Kidney glomerular epithelial cell (primary cell): ENCODE measurements at places on chromosomes 12 and 14.

- DNase-seq: peak; percentile 27
Measured at GRCh38 chr14:34781242-34781641, 66.8 kb upstream of the CFL2 start.

DNA sequence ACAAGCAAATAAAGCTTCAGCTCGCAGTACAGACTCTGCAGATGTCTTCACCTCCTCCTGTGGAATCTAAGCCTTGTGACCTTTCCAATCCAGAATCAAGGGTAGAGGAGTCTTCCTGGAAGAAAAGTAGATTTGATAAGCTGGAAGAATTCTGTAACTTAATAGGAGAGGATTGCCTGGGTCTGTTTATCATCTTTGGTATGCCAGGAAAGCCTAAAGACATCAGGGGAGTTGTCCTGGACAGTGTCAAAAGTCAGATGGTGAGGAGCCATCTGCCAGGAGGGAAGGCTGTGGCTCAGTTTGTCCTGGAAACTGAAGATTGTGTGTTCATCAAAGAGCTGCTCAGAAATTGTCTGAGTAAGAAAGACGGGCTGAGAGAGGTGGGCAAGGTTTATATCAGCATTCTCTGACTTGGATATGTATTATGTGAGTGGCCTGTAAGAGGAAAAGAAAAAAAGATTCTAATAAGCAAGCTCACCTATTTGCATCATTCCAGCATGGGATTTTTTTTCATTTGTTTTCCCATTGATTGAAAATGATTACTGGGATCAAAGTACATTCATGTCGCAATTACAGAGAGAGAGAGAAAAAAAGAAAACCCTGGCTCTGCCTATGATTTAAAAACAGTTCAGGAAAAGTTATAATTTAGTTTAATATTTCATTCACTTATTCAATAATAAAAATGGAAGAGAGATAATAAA lies 767 bp downstream of the REP15 start:
- DNase-seq: no peak

DNA sequence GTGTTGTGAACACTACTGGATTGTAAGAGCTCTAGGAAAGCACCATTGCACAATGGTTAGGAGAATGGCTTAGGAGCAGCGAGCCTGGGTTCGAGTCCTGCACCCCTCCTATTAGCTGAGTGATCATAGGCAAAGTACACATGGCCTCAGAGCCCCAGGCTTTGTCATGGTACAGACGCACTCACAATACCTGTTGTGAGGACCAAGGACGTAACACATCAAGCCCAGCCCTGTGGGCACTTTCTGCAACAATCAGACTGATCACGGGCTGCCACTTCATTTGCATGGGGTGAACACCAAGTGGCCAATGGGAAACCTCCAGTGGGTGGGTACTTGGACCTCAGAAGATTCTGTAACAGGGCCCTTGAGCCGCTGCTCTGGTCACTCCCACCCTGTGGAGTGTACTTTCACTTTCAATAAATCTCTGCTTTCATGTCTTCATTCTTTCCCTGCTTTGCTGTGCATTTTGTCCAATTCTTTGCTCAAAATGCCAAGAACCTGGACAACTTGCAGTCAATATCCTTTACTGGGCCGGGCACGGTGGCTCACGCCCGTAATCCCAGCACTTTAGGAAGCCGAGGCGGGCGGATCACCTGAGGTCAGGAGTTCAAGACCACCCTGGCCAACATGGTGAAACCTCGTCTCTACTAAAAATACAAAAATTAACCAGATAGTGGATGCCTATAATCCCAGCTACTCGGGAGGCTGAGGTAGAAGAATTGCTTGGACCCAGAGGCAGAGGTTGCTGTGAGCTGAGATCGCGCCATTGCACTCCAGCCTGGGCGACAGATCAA lies 28.2 kb downstream of the GLRX5 start:
- DNase-seq: no peak

- DNase-seq: no peak
Measured at GRCh38 chr14:37251775-37252174, 54.0 kb downstream of the MIPOL1 start.

DNA sequence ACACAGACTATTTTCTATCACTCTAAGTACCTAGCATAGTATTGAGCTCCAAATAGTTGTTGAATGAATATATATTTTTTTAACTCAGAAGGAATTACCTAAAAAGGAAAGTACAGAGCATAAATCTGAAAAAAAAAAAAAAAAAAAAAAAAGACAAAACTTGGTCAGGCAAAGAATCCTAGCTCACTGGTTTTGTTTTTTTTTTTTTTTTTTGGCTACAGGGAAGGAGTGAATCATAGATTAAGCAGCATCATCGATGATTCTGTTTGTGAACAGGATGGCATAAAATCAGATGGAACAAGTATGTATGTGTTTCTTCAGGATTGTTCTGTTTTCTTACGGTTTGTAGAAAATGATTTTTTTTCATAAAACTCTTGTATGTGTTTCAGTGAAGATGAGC lies 66.1 kb upstream of the BCAT1 start:
- no peak for DNase-seq

- no peak for DNase-seq
Measured at GRCh38 chr14:19800282-19801117, 3.1 kb upstream of the OR4N2 start.

DNA sequence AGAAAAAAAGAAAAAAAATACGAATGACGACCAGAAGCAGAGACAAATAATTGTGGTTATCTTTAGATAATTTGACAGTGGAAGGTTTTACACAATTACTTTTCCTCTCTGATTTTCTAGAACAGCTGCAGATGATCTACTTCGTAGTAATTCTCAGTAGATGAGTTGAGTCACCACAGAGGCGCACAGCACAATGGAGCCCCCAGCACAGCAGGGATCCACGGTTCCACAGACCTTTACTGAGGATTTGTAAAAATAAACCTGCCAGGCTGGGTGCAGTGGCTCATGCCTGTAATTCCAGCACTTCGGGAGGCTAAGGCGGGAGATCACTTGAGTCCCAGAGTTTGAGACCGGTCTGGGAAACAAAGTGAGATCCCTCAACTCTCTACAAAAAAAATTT lies 29.3 kb downstream of the AMN start:
- DNase-seq: no peak

DNA sequence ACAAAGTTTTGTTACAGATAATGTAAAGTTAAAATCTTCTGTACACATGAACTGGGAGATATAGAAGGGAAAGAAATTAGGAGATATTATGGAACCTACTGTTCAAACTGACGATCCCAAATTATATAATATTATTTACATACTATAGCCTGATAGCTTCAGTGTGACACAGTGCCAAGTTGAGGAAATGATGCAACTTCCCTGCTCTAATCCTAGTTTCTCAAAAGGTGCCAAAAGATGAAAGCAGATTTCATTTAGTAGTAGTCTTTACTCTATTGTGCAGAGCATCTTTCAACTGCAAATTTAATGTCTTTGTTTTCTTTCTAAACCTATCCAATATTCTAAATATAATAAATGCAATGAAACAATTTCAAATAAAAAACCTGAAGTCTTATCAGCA lies 46.9 kb downstream of the COCH start:
- no peak for DNase-seq

DNA sequence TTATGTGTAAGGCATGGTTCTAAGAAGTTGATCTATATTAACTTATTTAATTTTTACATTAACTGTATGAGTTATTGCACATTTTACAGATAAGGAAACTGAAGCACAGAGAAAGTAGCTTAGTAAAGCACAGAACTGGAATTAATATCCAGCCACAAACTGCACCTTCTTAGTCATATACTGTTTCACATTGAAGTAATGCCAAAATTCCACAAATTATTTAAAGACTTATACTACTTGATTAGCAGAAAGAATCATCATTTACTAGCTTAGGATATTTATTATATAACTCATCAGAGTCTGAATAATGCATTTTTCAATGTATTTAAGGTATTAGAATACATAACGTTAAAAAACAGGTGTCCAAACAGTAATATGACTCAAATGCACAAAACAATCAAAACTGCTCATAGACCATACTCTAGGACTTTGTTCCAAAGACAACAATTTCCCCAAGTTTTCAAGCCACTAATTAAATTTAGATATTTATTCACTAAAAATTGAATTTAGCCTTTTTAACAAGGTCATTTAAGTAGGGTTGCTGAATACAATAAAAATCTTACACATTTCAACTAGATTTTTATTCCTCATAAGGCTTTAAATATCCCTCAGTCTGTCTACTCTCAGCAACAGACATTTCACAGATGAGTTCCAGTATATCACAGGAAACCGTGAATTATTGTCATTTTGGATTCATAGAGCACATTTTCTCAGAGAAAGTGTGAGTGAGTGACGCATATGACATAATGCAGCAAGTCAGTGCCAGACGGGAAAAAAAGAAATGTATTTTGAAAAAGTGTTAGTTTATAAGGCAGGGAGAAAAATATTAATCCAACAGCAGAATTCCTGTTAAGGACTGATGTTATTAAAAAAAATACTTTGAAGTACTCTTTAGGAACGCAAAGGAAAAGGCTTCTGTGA lies 782.5 kb downstream of the TMTC2 start:
- no peak for DNase-seq

DNA sequence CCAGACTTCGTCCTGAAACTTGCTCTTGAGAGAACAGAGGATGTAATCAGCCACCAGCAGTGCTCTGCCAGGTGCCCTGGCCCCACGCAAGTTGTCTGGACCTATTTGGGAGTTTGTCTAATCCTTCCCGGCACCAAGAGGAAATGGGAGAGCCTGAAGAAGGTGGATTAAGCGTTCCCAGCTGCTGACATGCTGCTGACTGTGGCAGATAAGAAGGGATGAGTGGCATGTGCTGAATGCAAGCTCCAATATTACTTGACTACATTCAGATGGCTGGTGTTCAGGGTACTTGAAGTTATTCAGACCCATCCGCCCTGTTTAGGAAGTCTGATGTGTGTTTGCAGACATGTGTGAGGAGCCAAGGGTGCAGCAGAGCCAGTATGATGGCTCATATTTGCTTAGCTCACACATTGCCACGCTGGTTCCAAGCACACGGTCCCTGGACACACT lies 440.6 kb upstream of the CCDC196 start:
- DNase-seq: no peak

- peak; percentile 16 for DNase-seq
Measured at GRCh38 chr14:38207377-38207735, 348 bp upstream of the SSTR1 start.

DNA sequence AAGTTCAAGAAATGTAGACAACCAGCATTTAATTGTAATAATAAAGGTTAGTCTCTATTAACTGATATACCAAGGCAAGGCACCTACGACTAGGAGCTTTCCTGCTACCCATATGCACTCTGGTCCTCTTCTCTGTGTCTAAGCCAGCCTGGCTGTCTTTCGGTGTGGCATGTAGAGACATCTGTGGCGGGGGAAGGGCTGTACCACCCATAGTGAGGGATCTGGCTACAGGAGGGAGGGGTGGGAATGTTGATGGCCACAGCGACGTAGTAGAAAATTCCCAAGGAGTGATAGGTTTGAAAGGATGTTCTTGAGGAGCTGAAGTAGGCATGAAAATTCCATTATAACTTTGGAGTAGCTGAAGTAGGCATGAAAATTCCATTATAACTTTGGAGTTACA lies 344.2 kb downstream of the ATP23 start:
- DNase-seq: no peak

DNA sequence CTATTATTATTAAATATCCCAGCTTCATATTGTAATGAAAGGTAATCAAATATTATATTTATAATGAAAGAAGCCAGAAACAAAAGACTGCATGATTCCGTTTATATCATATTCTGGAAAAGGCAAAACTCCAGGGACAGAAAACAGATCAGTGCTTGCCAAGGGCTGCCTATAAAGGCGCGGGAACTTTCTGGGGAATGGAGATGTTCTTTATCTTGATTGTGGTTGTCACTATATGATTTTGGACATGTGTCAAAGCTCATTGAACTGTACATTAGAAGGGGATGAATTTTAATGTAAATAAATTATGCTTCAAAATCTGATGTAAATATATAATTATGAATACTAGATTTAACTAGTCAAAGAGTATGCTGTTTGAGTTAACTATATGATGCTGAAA lies 115.4 kb upstream of the KRAS start:
- no peak for DNase-seq

GRCh38 chr14:96261053-96261452 lies 5.0 kb downstream of the BDKRB1 start:
- no peak for DNase-seq

GRCh38 chr12:58720421-58720820 lies 199.9 kb downstream of the LRIG3 start:
- DNase-seq: no peak

GRCh38 chr12:5139751-5140150 lies 96.1 kb downstream of the KCNA5 start:
- DNase-seq: no peak

GRCh38 chr12:9718968-9719367 lies 13.9 kb downstream of the CLECL1 start:
- no peak for DNase-seq

- DNase-seq: peak; percentile 36
Measured at GRCh38 chr12:89893972-89894706, 185.5 kb upstream of the ATP2B1 start.

GRCh38 chr14:49483268-49483667 lies 102.9 kb downstream of the RPS29 start:
- DNase-seq: no peak

- no peak for DNase-seq
Measured at GRCh38 chr12:123036466-123037285, 56.2 kb downstream of the ARL6IP4 start.

GRCh38 chr12:23950775-23951451 lies 1.4 kb upstream of the SOX5 start:
- no peak for DNase-seq

GRCh38 chr12:62050785-62051184 lies 209.4 kb upstream of the USP15 start:
- no peak for DNase-seq

GRCh38 chr12:48917857-48918537 lies 7.3 kb downstream of the FKBP11 start:
- DNase-seq: no peak

GRCh38 chr14:26621807-26622560 lies 24.2 kb upstream of the NOVA1 start:
- no peak for DNase-seq

GRCh38 chr14:50364792-50365191 lies 31.9 kb downstream of the CDKL1 start:
- no peak for DNase-seq

GRCh38 chr12:91630596-91631293 lies 448.1 kb upstream of the DCN start:
- DNase-seq: no peak

- DNase-seq: no peak
Measured at GRCh38 chr12:52222692-52223091, 10.4 kb upstream of the KRT7 start.

GRCh38 chr12:129941618-129942017 lies 37.8 kb upstream of the TMEM132D start:
- no peak for DNase-seq

DNA sequence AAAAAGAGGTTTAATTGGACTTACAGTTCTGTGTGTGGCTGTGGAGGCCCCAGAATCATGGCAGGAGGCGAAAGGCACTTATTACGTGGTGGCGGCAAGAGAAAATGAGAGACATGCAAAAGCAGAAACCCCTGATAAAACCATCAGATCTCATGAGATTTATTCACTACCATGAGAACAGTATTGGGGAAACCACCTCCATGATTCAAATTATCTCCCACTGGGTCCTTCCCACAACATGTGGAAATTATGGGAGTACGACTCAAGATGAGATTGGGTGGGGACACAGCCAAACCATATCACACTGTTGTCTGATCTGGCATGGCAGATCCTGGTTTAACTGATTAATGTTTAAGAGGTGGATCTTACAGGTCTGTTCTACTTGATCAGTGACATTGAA lies 5.6 kb downstream of the DDX47 start:
- DNase-seq: no peak
